ENCODE measurements at places on chromosomes 11 and 22.

DNA sequence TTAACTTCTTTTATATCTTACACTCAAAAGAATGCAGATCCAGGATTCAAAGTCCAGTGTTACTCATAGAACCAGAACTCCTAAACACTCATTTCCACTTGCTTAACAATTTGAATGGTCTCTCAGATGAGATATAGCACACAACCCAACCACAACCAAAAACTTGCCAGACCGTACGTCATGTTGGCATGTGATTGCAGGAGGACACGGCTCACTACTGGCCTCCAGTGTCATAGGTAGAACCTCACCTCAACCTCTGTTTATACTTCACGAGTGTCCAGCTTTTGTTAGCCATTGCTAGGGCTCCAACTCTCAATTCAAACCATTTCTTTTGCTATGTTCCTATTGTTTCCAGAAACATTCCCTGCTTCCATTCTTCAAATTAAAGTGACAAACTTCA is 58.5 kb upstream of the PDGFD start:
- DNase-seq, result no peak

- DNase-seq, result no peak
These were observed 45.7 kb upstream of the TP53AIP1 start for GRCh38 chr11:128988242-128988970.

- peak; percentile 57 for DNase-seq
These were observed 5.3 kb upstream of the OR52M1 start for GRCh38 chr11:4539603-4540219.

DNA sequence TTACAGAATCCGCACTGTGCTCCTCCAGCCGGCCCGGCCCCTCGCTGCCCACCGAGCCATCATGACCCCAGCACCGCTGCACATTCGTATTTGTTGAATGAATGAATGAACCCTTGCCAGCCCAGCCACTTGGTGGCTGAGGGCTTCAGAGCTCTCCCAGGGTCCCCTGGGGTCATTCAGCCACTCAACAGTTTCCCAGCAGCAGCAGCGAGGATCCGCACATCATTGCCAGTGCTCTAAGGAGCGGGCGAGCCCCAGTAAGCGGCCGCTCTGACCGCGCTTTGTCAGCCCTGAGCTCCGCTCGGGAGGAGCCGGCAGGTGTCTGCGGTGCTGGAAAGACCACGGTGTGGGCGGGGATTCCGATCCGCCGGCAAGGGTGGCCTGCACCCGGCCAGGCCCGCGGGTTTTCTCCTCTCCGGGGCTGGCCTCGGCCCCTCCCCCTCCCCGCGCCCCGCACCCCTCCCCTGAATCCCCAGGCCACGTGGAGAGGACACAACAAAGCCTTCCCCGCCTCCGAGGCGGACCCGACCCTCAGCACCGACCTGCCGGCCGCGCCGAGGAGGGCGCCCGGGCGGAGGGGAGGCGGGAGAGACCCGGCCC is 563 bp downstream of the BID start:
- peak; percentile 64 for DNase-seq

DNA sequence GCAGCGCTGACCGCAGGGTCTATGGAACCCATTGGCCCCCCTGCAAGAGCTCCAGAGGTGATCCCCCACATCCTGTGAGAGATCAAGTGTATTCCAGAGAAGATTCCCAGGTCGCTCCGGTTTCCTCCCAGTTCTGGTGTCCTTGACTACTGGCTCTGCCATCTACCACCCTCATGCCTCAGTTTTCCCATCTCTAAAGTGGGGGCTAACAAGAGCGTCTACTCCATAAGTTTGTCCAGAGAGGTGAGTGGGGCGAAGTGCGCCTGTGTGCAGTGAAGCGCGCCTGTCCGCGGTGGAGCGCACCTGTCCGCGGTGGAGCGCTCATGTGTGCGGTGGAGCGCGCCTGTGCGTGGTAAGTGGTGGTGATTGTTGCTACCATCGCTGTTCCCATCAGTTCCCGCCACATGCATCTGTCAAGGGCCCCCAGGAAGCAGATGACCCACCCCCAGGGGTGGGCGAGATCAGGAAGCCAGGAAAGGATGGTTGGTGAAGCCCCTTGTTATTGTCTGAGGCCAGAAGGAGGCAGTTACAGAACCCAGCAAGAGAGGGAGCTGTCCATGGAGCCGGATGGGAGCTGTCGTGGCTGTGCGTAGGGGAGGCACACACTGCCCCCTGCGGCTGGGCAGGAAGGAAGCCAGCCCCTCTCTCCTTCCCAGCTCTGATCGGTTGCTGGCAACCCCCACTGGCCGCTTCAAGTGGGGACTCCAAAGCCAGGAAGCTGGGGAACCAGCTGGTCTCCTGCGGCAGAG is 73.2 kb upstream of the FGF3 start:
- DNase-seq, result no peak

DNA sequence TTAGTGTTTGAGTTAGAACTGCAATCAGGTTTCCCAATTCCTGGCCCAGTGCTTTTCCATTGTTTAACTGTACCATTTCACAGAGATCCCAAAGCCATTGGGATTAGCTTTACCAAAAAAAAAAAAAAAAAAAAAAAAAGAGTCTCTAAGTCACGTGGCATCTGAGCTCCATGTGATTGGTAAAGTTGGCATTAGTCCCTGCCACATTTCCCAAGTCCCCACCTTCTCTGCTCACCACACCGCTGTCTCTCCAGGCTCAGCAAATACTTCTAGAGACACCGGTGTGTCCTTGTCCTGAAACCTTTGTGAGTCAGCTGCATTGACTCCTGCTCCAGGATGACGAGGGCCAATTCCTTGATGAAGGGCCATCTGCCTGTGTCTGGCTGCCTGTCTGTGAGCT is 305.3 kb downstream of the KIRREL3 start:
- no peak for DNase-seq

- DNase-seq, result no peak
These were observed 365.2 kb upstream of the LUZP2 start for GRCh38 chr11:24131698-24132097.

- no peak for DNase-seq
These were observed 399.1 kb upstream of the DDI1 start for GRCh38 chr11:103637295-103637694.

DNA sequence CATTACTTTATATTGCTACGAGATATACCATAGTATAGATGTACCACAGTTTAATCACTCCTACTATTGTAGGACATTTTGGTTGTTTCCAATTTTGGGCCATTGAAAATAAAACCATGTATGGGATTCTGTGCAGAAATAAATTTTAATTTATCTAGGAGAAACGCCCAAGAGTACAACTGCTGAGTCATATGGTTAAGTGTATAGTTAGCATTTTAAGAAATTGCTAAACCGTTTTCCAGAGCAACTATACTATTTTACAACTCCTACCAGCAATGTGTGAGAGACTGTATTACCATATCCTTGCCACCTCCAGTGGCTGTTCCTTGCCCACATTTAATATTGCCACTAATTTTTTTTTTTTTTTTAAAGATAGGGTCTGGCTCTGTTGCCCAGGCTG is 163.1 kb downstream of the SBF2 start:
- DNase-seq, result no peak

DNA sequence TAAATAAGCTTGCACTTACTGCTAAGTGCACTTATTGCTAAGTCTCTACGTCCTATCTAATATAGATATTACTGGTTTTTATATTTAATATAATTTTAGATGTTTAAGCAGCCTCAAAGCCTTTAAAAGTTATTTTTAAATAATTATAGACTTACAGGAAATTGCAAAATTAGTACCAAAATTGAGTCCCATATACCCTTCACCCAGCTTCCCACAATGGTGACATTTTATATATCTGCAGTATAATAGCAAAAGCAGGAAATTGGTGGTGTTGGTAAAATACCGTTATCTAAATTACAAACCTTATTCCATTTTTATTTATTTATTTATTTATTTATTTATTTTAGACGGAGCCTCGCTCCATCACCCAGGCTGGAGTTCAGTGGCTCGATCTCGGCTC is 1.9 kb upstream of the AP1B1 start:
- DNase-seq, result no peak

GRCh38 chr11:120908461-120909181 is 115.3 kb upstream of the TBCEL start:
- DNase-seq, result no peak

- no peak for DNase-seq
These were observed 183.9 kb upstream of the NCAM1 start for GRCh38 chr11:112777283-112777751.

GRCh38 chr11:57031556-57031955 is 42.8 kb downstream of the OR5AK2 start:
- no peak for DNase-seq

DNA sequence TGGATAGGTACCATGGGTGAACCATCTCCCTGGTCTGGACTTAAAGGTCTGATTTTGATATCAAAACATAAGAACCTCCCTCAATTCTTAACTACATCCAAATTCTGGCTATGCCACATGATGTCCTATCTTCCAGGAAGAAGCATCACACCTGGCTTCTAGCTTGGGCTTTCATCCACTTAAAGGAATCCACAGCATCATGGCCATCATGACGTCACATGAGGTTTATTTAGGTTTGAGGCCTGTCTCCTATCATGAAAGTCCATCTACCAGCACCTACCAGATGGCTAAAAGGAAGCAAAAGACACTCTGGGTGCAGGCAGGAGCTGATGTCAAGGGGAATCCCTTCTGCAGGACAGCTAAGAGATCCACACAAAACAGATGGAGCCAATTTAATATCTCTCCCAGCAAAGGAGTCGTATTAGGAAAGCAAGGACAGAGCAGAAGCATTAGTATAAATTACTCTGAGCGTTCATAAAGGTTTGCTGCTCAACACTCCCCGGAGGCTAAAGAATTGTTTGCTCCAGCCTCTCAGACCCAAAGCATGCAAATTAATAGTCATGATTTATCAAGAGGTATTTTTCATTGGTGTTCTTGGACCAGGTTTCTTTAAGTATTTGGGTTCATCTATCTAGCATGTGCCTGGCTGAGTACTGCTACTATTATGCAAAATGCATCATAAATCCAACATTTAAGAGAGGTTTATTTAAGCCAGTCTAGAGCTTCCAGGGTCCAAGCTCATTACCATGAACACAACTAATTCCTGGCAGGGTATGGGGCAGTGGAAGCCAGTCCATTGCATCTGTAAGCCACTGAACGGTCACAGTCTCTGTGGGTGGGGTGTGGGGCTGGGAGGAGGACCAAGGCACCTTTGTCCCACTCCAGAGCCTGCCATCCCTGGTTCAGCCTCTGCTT is 47.2 kb downstream of the GALNT18 start:
- DNase-seq, result no peak

GRCh38 chr11:133619973-133620372 is 87.7 kb upstream of the OPCML start:
- DNase-seq, result no peak

DNA sequence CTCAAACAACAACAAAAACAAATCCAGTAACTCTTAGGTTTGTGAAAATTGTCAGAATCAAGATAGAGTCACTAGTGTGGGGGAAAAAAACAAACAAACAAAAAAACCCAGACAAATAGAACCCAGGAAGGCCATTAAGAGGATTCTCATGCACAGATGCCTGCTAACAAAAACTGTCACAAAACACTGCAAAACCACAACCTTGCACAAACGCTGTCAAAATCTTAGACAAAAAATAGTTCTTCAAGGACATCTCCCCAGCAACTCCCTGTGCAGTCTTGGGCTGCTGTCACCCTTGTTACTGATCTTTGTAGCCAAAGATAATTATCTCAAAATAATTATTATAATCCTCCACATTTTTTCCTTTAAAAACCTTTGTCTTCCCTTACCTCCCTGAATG is 4.6 kb upstream of the ZBED5 start:
- no peak for DNase-seq

DNA sequence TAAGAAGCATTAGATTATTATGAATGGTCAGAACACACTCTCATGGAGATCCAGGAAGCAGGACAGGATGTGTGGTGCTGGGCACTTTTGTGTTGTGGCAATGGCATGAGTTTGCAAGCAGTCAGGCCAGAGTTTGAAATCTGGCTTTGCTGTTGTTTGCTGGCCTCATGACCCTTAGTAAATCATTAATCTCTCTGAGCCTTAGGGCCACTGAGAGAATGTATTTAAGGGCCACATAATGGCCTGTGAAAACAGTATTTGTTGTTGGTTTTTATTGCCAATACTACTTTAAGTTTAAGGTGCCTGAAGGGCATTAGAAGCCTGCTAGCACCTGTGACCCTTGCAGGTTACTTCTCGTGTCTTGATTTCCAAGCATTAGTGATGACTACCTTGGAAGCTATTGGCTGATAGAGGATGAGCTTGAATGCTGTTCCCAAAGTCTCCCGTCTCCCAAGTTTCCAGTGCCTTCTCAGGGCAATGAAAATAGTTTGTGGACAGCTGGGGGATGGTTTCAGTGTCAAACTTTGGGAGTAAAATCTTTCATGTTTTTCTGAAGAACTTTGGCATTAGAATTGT is 24.6 kb downstream of the STIM1 start:
- no peak for DNase-seq

DNA sequence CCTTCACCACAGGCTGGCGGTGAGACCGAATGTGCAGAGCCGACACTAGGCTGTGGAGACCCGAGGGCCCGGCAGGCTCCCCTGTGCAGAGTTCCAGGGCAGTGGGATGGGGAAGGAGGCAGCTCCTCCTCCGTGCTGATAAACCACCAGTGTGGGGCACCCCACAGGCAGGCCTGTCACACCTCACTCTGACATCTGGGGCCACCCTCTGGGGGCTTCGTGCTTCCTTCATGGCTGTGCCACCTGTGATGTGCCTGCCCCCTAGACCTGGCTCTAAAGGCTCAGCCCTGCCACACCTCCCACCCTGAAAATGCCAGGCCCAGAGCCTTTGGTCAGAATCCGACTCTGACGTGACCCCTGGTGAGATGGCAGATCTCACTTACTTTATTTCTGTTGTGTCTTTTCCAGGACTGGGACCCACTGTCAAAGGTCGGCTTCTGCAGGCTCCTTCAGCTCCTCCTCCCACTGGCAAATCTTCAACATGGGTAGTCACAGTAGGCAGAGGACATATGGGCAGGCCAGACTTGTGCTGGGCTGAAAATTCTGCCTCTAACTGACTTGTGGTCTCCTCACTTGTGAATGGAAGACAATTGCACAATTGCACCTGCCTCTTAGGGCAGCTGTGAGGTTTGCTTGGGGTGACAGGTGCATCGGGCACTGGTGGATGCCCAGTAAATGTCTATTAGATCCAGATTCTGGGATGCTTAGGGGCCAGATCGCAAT is 46.2 kb upstream of the TSKU start:
- DNase-seq, result no peak

GRCh38 chr11:117618982-117619355 is 178.0 kb downstream of the DSCAML1 start:
- DNase-seq, result no peak

GRCh38 chr11:128336203-128336602 is 251.2 kb downstream of the ETS1 start:
- DNase-seq, result no peak

- DNase-seq, result no peak
These were observed 107.8 kb upstream of the C11orf58 start for GRCh38 chr11:16630651-16631050.

- DNase-seq, result peak; percentile 64
These were observed 93.7 kb upstream of the SPON1 start for GRCh38 chr11:13868710-13869397.

DNA sequence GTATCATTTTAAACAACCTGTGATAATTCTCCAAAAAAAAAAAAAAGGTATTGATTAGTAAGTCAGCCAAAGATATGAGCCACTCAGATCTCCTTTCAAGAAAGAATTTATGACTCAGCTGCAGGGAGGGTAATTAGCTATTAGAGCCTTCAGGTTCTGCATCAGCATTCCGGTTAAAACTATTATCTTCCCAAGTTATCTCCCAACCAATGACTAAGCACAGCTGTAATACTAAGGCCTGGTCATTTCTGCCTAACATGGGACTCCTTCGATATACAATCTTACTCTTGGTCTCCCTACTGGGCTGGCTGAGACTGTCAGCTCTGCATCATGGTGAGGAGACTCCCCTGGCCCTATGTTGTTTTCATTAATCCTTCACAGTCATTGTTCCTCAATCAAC is 60.4 kb downstream of the SBF2 start:
- no peak for DNase-seq
